ENCODE measurements at places on chromosomes 3 and 15. TPM values are rescaled to one million over a fixed set of nuclear protein-coding genes. Genes with fewer than 3 reads are reported as not detected.
A peak's percentile ranks its signal among the peaks of the same experiment; 100 is the strongest.

The FBXO40 gene
- total RNA-seq: not detected

GRCh38 chr15:36954486-36954885, 145.9 kb downstream of the MEIS2 start:
- H3K27ac ChIP-seq: no peak overlapping the region
- no peaks in the 10 kb centered on the region for H3K27me3 ChIP-seq
- no peaks in the 10 kb centered on the region for H3K4me1 ChIP-seq
- no peak for DNase-seq
- no peaks in the 10 kb centered on the region for H3K36me3 ChIP-seq

GRCh38 chr3:189001559-189001958, 170.2 kb upstream of the TPRG1 start:
- no peak overlapping the region for H3K4me3 ChIP-seq
- DNase-seq: no peak
- no peaks in the 10 kb centered on the region for H3K27me3 ChIP-seq
- H3K4me1 ChIP-seq: no peaks in the 10 kb centered on the region

GRCh38 chr3:47577583-47578118, 1.0 kb downstream of the CSPG5 start:
- peak overlapping the region; percentile 71 for H3K4me3 ChIP-seq
- DNase-seq: no peak
- peaks cover 20% of the 10 kb centered on the region for H3K4me1 ChIP-seq
- no peaks in the 10 kb centered on the region for H3K36me3 ChIP-seq
